HS-5 (cell line): ENCODE measurements at places on chromosomes 12 and 14.

- DNase-seq = no peak
Observed at GRCh38 chr12:2256453-2256852, 203.7 kb downstream of the CACNA1C start.

- DNase-seq = no peak
Observed at GRCh38 chr14:53113989-53114388, 39.1 kb downstream of the DDHD1 start.

- DNase-seq = no peak
Observed at GRCh38 chr14:73780896-73781295, 66.7 kb upstream of the PNMA1 start.

DNA sequence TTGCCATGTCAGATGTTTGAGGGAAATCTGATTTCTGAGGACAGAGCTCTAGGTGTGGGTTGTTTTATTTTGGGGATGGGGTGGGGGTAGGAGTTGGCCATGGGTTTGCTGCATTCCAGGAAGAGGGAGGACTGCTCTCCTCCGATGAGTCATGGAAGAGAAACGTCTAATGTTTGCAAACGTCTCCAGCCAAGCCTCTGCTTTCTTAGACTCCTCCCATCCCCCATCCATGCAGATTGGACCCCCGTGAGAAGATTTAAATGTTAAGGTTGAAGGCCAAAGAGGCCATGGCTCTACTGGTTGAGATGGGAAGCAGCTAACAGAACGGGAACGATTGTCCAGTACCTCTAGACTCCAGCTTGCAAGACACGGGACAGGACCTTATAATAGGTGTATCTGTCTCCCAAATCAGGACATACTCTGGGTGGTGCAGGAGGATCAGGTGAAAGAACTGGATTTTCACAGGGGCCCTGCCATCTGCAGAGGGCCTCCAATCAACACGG lies 11.4 kb upstream of the ATP2A2 start:
- no peak for DNase-seq

DNA sequence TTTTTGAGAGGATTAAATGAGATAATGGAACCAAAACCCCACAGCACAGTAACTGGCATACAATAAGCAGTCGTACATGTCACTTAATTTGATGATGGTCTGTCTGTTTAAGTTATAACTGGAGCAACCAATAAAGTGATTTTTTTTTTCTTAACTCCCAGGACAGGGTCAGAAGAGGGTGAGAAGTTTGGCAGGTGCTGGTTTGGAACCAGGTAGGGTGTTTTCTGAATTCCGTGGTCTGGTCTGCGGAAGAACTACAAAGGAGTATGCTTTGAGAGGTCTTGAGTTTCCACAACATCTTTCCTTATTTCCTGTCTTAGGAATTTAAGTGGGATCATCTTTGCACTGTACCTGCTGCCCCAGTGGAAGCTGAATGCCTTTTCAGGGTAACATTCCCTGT lies 111.7 kb downstream of the SLC8A3 start:
- no peak for DNase-seq

DNA sequence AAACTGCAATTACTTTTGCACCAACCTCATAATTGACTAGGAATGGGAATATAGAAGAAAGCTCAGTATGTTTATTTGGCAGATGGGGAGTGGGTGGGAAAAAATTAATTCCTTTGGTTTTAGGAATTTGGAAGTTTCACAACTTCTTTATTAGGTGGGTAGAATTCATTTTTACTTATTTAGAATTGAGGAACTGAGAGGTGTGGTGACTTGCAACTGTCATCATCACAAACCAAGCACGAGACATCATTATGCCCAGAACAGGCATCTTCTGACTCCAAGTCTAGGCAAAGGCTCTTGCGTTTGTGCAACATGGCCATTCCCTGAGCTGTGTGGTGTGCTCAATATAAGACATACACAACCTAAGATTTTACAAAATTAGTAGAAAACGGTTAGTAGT lies 380.0 kb downstream of the ATP23 start:
- DNase-seq = no peak

DNA sequence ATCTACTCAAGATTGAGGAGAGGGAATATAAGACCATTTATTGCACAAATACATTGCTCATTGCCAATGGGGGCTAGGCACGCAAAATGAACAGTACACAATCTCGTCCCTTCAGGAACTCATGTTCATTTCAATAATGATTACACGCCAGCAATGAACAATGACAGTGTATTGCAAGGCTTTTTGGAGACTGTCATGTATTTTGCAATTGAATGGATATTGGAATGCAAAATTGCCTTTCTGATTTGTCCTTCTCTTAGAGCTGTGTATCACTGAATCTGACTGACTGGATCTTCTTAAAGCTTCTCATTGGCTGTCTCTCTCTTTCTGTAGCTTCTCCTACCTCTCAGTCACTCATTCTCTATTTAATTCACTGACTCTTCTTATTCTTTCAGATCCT lies 400.2 kb upstream of the DCN start:
- DNase-seq = no peak

DNA sequence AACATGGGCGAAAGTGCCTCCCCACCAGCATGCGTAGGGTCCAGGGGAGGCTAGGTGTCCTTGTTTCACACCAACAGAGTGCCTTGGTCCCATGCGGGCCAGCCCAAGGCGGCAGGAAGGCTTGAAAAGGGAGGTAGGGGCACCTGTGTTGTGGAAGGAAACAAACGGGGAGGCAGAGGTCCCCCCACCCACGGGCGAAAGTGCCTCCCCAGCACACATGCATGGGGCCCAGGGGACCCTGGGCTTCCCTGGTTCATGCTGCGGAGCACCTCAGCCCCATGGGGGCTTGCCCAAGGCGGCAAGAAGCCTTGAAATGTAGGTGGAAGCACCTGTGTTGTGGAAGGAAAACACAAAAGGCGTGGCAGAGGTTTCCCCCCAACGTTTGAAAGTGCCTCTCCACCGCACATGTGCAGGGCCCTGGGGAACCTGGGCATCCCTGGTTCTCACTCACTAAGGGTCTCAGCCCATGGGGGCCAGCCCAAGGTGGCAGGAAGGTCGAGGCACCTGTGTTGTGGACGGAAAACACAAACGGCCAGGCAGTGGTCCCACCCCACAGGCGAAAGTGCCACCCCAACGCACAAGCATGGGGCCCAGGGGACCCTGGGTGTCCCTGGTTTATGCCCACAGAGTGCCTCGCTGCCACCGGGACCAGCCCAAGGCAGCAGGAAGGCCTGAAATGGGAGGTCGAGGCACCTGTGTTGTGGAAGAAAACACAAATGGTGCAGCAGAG lies 374.7 kb downstream of the ALG10 start:
- no peak for DNase-seq

DNA sequence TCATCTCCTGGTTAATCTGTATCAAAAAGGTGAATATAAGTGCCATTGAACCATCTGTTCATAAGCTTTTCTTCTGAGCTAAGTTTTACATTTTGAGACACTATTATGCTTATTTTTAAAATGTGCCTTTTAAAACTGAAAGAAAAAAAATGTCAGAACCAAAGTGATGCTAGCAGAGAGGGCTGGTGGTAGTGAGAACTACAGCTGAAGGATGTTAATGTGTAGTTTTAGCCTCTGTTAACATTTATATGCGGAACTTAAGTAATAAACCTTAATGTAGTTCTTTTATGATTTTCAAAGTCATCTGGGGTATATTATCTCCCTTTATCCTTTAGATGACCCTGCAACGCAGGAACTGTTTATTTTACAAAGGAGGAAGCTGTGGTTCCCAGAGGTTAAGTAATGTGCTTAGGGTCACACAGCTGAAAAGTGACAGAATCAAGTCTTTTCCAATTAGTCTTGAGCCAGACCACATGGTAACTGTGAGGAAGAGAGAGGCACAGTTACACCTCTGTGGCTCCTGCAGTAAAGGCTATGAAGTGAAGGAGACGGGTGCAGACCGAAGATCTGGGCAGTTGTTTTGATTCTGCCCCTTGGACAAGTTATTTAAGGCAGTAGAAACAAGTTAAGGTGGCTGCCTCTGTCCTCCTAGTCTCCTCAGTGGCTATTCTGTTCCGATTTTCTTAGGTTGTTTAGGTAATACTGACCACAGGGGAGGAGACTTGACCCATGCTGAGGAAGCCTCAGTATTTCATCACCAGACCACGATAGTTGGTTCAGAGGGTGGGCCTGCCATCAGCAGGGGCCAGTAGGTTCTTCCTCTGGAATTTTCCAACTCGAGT lies 23.9 kb downstream of the GNG2 start:
- no peak for DNase-seq

- no peak for DNase-seq
Observed at GRCh38 chr12:101064721-101065120, 145.3 kb downstream of the SLC5A8 start.

DNA sequence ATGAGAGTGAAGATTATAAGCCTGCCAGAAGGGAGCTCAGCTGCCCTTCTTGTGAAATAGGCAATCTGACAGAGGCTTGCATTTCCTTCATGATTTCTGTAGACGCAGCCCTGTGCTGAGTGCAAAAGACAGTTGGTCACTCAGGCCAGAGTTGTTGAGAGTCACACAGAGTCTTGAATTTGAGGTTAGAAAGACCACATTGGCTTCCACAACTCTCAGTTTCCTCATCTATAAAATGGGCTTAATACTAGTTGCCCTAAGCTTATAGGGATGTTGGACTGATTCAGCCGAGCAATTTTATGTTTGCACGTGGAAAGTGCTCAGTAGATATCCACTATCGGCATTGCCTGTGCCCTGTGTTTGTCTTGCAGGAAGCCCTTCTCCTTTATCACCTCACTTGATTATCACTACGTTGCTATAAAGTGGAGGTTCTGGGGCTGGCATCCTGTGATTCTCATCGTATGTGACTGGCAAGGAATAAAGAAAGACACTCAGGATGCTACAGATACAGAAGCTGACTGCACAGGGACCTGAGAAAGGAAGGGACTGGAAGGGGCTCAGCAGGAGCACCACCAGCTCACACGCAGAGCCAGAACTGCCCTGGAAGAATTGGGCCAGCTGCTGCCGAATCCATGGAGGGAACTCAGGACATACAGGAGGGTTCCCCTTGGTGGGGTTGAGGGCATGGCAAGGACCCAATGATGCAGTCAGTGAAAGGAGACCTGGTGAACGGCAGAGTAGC lies 19.8 kb upstream of the SERPINA4 start:
- no peak for DNase-seq

DNA sequence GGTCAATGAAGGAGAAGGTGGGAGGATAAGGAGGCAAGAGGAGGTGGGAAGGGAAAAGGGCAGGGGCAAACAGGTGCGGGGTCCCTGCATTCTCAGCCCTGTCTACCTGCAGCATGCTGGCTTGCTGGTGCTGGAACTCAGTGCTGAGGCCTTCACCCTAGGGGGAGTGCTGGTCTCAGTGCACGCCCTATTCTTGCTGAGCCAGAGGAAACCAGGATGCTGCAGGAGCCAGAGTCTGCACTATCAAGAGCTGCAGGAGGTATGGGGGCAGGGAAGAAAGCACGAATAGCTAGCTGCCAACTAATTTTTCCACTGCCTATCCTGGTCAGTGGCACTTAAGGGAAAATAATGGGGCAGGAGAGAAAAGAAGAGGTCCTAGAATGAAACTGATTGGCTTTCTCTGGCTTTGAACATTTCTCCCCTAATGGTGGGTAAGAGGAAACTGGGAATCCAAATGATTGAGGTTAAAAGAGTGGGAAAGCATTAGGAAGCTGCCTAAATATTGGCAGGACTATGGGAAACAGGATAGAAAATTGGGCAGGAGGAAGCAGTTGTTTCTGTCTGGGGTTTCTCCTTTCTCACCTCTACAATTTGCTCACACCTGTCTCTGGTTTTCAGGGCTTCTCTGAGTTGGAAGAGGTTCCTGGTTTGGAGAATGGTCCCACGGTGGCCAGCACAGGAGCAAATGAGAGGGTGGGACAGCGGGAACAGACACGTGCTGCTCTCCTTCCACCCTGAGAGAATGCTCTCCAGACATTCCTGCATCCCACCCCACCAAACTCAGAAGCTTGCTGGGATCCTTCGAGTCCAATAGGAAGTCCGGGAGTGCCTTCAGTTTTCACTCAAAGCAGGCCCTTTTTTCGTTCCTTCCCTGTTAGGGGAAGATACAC lies 1.9 kb downstream of the TMEM253 start:
- DNase-seq = no peak

GRCh38 chr14:99356031-99356608 lies 84.1 kb upstream of the BCL11B start:
- DNase-seq = no peak

DNA sequence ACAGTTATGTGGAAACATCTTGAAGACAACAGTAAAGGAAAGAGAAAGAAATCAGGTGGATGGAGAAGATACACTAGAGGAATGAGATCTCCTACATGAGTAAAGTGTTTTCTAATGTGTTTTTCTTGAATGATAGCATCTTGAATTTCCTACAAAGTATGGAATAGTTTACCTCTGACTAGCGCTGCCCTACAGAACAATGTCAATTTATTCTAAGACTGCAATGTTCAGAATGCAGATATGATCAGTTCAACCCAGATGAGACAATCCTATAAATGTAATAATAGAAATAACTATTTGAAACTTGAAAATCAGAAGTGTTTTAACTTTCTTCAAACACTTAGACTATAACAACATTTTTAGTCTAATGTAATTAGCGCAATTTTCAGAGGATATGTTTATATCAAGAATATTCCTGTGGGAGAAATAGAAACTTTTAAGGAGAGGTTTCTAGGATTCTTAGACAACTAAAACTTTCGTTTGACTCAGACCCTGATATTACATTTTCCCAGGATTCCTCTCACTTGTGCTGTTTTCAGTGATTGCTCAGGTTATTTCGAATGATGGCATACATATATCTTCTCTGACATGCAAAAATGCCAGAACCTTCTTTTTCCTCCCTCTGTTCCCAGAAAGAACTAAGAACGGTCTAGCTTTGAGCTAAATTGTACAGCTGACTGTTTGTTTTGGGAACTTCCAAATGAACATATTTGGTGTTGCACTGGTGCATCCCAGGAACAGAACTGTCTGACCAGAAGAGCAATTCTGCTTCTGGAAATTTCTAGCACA lies 1017.4 kb downstream of the DIO2 start:
- no peak for DNase-seq

DNA sequence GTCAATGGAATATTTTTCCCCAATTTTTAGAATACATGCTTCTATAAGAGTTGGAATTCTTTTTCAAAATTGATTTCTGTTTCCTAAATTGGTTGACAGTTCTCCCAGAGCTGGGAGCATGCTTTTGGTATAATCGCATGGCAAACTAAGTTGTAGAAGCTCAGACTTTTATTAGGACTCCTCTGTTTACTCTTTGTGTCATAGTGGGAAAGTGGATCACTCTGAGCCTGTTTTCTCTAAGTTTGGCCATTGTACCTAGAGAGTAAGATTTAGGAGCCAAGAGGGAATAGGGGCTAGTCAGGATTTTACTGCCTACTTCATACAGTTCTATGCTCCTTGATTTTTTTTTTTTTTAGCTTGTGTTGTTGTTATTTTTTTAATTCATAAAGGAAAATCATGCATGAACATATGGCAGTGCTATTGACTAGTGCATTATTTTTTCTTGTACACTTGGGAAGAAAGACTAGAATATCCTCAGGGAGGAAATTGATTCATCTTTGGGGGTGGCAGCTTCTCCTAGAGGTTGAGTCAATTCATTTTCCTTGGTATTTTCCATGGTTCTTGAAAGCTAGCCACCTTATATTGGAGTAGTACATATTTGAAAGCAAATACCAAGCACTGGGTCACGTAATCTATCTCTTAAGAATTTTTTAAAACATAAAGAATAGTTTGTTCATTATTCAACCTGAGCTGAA lies 77.7 kb upstream of the TRAF3 start:
- DNase-seq = no peak

- no peak for DNase-seq
Observed at GRCh38 chr14:72856530-72857266, 37.2 kb downstream of the DPF3 start.

GRCh38 chr12:103635419-103635818 lies 48.3 kb downstream of the STAB2 start:
- no peak for DNase-seq
